ENCODE measurements at places on chromosomes 7 and 10.

GRCh38 chr7:45606931-45607330 lies 32.8 kb downstream of the ADCY1 start:
- DNase-seq = no peak

DNA sequence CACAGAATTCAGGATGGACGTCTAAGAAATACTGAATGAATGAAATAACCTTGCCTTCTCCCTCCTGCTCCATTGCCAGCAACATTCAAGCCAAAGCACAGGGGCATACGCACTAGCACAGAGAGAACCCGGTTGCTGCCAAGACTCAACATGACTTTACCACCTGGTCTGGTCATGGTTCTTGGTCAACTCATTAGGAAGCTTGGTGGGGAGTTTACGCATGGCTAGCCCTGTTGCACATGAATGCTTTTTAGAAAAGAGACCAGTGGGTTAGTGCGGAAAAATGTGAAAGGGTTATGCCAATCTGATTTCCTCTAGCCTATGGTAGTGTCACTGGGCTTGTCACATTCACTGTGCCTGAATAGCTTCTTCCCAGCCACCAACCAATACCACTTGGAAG lies 187.6 kb upstream of the NEBL start:
- no peak for DNase-seq

DNA sequence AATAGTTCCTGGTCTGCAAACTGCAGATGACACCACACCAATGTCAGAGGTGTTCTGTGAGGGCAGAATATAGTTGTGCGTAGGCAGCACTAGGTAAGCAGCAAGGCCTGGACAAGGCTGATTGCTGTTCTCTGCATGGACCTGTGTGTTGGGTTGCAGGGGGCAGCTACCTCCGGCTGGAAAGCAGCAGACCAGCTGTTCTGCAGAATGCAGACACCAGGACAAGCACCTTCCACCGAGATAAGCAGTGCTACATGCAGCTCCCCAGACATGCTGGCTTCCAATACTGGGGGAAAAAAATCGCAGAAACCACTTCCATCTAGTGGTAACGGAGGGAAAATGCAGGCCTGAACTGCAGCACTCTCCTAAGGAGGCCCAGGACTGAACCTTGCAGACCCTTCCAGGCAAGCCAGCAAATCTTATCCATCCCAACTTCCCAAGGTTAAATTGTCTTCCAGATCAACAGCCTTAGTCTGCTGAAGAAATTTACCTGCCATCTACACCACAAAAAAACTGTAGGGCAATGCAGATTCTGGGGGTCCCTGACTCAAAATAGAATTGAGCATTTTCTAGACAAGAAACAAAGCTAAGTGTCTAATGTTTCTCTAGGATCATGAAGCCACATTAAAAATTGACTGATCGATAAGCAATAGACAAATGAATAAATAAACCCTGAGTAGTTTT lies 50.5 kb upstream of the COBL start:
- peak; percentile 61 for DNase-seq

DNA sequence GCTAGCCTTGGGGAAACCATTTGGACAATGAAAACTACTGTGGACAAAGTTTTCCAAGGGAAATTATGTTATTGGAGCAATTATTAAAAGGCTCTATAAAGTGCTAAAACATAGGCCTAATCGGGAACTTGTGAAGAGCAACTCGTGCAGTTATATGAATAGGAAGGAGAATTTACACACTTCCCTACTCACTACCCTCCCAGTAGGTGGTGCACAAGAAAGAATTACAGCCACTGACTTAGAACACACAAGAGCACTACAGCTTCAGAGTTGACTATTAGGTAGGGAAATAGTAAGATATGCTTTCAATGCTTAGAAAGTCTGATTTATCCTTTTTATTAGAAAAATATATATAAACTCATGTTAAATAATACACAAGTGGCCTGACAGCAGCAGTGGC lies 47.2 kb downstream of the GSAP start:
- DNase-seq = peak; percentile 54

DNA sequence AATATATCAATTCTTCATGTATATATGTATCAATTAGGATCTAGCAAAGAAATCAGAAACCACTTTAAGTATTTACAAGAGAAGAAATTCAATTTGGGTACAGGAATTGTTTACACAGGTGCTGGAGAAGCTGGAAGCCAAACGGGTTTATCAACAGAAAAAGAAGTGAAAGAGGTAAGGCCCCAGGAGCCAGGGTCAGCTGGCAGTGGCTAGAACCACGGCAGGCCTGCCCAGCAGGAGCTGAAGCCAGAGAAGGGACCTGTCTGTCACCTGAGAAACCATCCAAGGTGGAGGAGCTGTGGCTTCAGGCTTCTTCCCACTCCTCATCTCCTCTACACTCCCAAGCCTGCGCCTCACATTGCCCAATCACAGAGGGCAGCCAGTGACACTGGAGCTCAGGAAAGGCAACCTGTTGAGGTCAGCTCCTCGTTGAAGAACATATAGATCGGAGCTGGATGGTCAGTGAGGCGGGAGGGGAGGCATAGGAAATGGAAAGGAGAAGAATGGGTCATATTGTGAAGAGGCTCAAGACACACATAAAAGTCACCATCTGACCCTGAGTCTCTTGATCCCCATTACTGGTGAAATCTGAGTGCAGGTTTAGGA lies 182.6 kb downstream of the REEP3 start:
- no peak for DNase-seq

GRCh38 chr10:56622335-56622973 lies 261.4 kb upstream of the ZWINT start:
- no peak for DNase-seq

GRCh38 chr10:43980313-43980712 lies 331.6 kb upstream of the ZNF32 start:
- DNase-seq = no peak

DNA sequence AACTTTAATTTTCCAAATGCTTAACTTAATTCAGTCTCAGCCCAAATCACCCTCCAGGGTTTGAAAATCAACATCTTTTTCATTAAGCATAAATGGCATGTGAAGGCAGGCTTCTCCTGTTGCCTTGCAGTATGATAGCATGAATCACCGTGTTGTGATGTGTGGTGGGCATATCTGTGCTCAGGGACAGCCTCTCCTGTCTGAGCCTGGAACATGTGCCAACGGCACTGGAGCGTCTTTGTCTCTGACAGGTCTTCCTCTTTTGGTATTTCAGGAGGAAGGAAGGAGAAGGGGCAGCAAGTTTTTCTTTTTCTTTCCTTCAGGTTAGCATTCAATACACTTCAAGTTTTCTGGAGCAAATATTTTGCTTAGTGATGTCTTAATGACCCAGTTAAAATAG lies 57.6 kb downstream of the LRGUK start:
- DNase-seq = no peak

DNA sequence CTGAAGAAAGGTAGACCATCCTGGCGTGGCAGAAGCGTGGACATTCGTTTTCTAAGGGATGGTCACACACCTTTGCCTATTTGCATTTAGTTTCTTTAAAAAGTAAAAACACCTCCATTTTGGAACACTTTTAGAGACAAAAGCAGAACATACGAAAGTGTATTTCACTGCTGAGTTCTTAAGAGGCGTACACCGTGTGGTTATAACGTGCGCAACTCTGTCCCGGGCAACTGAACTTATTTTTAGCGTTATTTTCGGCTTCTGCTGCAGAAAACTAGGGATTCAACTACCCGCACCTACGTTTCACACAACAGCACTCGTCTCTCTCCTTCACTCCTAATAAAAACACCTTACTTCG lies 557 bp upstream of the LSM8 start:
- DNase-seq = no peak

DNA sequence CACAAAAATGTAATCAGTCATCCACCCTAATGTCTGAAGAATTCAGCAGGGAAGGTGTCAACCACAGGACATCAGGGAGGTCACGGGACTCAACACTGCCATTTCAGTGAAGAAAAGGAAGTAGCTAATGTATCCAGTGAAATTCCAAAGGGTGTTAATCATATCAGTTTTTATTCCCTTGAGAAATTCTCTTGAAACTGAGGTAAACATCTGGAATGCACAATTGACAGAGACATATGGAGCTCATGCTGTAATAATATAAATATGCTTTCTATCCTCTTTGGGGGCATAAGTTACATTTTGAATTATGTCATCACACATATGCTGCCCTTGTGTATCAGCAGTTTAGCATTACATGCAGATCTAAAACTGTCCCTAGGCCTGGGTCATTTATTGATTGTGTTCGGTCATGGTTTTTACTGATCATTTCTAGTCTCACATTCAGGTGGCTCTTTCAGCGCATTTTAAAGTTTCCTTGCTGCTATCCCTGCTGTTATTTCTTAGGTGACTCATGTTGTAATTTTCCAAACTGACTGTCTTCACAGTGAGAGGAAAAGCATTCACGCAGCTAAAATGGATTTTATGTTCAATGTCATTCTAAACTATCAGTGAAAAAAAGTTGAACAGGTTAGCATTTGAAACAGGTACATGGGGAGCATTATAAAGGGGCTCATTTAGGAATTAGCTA lies 273.9 kb downstream of the TSPAN12 start:
- DNase-seq = no peak

DNA sequence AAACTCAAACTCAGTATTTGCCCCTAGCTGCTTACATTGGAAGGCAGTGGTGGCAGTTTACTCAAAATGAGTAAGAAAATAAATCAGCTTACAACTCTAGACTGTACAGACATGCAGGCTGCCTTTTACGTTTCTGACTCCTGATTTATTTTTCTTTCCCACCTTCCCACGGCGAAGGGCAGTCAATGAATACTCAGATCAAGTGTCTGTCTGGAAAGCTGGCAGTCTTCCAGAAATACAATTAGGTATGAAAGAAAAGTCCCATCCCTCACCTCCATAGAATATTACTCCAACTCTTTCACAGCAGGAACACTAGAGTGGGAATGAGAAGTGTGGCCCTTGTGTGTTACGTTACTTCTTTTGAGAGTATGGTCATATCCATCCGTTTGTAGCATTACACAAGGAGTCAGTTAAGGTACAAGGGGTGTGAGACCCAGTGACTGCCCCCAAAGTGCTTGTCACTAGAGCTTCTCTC lies 1.3 kb upstream of the PAPSS2 start:
- peak; percentile 30 for DNase-seq

- DNase-seq = no peak
Observed at GRCh38 chr10:126634911-126635310, 35.6 kb downstream of the C10orf90 start.

- DNase-seq = no peak
Observed at GRCh38 chr10:106384496-106384895, 780.0 kb downstream of the SORCS1 start.
